OCI-LY7 (cell line): ENCODE measurements at places on chromosomes 3 and 15.

DNA sequence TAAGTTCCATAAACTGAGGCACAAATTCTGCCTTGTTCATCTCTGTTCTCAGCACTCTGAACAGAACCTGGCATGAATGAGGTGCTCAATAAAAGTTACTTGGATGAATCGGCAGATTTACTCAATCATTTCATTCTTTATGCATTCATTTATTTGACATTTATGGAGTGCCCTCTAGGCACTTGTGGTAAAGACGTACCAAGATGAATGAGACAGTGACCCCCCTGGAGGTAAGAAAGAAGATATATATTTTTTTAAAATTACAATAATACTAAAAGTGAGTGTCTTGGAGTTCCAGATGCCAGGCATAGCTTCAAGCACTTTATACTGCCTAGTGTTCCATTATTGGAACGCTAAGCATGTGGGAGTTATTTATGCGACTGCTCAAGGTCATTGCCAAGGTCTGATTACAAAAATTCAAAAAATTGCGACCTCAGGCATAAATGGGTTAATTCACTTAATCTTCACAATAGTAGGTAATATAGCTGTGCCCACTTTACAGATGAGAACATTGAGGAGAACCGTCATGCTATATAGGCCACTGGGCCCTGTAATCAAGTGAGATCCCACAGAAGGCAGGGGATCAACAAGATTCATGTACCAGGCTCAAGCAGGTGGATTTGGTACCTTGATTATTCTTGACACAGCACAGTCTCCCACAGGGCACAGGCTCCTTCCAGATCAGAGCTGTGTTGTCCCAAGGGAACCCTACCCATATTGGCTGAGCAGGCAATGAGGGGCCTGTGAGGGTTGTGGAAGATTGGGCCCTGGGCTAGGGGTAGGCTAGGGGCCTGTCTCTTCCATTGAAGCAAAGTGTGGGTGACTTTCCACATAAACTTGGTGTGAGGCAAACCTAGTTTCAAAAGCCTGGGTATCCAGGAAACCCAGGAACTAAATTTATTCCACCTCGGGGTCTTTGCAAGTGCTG lies 10.7 kb downstream of the XIRP1 start:
- DNase-seq = peak; percentile 30

- no peak for DNase-seq
These were observed 654 bp upstream of the C3orf38 start for GRCh38 chr3:88149101-88149508.

DNA sequence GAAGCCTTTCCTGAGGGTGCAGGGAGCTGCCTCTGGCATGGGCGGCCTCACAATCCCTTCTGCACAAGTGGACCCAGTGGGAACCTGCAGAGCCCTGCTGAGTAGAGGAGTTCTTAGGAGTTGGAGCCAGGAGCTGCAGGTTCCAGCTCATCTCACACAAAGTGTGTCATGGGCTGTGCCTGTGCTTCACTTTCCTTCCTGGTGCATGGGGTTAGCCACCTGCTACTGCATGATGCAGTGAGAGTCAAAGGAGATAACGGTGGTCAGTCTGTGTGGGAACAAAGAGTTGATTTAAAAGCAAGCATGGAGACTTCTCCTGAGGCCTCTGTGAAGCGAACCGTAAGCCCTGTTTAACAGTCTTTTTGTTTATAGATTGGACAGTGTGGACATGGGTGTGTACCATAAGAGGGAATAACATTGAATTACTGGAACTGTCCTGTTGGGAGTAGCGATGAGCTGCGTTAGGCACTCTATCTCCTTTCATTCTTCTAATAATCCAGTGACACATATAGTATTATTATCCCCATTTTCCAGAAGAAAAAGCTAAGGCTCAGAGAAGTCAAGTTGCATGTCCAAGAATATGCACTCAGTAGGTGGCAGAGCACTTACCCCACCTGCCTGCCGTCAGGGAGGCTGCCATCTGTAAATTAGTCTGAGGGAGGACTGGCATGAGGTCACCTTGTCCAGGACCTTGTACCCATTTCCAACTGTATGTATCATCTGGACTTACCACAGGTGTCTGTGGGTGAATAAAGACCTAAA lies 68.7 kb upstream of the PRR23C start:
- DNase-seq = no peak

GRCh38 chr15:83716605-83717004 lies 62.7 kb downstream of the ADAMTSL3 start:
- DNase-seq = no peak

DNA sequence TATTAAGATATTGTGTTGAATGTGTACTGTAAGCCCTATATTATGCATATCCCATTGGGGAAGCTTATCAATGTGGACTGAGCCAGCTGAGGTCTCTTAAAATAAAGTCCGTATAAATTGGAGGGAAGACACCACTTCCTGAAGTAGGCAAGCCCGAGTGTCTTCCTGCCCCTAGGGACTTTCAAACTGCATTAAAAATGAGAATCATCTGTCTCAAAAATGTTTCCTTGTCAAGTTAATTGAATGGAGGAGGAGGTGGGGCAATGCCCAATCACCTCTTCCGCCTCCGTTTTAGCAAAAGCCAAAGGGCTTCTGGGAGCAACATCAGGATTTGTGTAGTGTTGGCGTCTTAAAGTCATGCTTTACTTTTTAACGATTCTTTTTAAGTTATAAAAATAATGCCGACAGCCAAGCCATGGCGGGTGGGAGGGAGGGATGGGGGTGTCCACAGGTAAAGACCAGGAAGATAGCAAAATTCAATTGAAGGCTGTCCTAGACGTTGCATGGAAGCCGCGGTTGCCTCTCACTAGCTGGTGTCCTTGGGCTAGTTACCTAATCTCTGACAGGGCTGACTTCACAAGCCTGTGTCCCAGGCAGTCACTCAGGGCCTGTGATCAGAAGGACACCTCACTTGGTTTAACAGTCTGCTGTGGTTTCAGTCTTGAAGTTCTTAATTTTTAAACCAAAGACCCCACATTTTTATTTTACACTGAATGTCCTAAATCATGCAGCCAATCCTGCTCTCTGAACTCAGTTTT lies 524.9 kb upstream of the PROK2 start:
- peak; percentile 27 for DNase-seq

DNA sequence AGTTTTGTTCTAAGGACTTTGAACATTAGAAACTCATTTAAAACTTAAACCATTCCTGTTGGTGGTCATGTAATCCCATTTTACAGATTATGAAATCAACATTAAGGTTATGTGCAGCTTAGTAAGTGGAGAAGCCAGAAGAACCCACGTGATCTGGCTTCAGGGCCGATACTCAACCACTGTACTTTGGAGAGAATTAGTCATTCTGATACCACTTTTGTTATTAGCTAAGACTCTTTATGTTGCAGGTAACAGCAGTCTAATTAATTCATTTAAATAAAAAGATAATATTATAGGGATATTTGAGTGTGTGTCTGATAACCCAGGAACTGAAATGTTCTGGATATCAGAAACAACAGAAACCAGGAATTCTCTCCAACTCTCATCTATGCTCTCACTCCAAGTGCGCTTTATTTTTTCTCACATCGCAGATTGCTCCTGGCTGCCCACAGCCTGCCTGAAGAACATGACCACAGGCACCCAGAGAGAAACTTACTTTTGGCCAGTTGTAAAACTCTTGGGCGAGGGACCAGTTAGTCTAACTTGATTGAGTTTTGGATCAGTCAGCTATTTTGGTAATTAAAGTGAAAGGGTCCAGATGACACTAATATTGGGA lies 25.2 kb downstream of the UBE2E1 start:
- DNase-seq = no peak

- DNase-seq = no peak
These were observed 2.3 kb upstream of the COL7A1 start for GRCh38 chr3:48597408-48597800.

DNA sequence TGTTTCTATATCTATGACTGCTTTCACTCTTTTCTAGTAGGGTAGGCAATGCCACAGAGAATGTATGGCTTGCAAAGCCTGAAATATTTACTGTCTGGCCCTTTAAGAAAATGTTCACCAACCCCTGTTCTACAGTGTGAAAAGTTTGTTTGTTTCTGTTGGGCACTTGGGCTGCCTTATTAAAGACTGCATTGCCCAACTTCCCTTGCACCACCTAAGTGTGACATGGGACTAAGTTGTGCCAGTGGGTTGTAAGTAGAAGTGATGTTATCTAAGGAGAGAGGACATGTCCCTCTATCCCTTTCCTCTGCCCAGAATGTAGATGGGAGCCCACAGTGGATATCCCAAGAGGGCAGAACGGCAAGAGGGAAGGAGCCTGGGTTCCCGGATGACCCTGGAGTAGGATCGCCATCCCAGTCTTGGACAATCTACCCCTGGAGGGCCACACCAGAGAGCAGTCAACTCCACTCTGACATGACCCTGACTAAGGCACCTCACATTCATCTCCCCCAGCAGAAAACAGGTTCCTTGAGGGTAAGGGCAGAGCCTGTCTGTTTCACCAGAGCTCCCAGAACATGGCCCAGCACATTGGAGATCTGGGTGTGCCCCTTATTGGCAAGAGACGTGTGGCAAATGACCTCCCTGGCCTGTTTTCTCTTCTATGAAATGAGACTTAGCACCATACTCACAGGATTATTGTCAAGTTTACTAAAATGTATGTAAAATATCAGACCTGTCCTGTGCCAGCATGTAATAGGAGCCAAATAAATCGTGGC lies 138.8 kb downstream of the SMAD6 start:
- DNase-seq = no peak

GRCh38 chr3:13652728-13653127 lies 103.8 kb downstream of the FBLN2 start:
- DNase-seq = no peak

- DNase-seq = peak; percentile 22
These were observed 114.4 kb upstream of the POU1F1 start for GRCh38 chr3:87390821-87391220.

DNA sequence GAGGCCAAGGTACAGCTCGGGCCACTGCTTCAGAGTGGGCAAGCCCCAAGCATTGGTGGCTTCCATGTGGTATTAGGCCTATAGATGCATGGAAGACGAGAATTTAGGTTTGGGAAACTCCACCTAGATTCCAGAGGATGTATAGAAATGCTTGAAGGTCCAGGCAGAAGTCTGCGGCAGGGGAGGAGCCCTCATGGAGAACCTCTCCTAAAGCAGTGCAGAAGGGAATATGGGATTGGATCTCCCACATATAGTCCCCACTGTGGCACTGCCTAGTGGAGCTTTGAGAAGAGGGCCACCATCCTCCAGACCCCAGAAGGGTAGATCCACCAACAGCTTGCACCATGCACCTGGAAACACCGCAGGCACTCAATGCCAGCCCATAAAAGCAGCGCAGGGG lies 48.1 kb upstream of the XXYLT1 start:
- DNase-seq = peak; percentile 33

GRCh38 chr3:8724108-8724752 lies 9.4 kb upstream of the CAV3 start:
- DNase-seq = no peak

GRCh38 chr15:86540840-86541467 lies 461.3 kb downstream of the AGBL1 start:
- no peak for DNase-seq

DNA sequence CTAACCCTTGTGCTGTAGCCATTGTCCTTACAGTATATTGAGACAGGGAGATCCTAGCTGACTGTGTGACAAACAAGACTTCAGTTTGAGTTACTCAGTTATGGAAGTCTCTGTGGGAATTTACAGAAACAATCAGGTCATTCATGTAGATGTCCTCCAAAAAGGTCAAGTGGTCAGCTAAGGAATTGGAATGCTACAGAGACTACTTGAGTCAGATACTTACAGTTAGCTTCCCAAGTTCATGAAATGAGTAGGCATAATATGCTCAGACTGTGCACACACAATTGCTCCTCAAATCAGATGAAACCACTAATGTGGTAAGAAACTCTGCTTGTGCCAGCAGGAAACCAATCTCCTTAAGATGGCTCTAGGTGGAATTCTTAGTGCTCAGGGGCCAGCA lies 985.7 kb downstream of the NSUN3 start:
- no peak for DNase-seq

DNA sequence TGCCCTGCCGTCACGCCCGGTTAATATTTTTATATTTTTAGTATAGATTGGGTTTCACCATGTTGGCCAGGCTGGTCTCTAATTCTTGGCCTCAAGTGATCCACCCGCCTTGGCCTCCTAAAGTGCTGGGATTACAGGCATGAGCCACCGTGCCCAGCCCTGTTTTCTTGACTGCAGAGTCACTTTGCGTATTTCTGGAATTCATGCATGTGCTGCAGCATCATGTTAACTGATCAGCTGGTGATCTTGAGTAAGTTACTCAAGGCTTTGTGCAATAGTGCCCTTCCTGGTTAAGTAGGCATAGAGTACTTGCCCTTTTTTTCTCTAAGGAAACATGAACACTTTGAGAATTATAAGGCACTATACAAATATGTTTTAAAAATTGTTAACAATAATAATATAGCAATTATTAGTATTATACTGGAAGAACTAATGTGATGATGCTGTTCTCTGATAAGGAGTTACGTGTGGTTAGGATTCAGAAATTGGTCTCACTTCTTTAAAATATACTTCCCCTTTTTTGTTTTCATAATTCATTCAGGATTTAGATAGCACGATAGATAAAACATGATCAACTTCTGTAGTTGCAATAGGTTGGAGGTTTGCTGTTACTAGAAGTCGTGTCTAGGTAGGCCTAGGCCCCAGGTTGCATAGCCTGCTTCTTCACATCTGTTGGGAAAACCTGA lies 33.6 kb downstream of the GPR171 start:
- no peak for DNase-seq

- DNase-seq = no peak
These were observed 82.0 kb upstream of the TBL1XR1 start for GRCh38 chr3:177279118-177279815.

GRCh38 chr15:47422881-47423665 lies 294.2 kb upstream of the SEMA6D start:
- DNase-seq = no peak

GRCh38 chr3:153633407-153633806 lies 471.4 kb downstream of the RAP2B start:
- no peak for DNase-seq

GRCh38 chr3:74273091-74273490 lies 341.4 kb downstream of the CNTN3 start:
- DNase-seq = no peak

DNA sequence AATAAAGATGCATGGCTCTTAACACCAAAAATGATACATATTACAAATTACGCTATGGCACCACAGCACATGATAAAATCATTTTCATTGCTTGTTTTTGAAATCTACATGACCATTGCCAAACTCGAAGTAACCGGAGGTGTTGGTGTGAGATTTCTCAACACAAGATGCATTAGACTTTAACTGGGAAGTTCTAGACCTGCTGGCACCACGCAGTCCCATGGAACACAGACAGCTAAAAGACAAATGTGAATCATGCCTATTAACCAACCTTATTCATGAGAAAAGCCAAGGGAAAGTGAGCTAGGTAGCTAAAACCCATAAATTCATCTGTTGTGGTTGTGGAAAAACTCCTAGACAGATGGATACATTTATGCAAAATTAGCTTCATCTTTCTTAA lies 595.4 kb downstream of the FOXP1 start:
- DNase-seq = no peak
